Activated CD8-positive, alpha-beta memory T cell treated with anti-CD3 and anti-CD28 coated beads, Interleukin-2, amount 50 U/mL, for 48 hours (primary cell): ENCODE measurements at places on chromosomes 1 and 21.
A peak's percentile ranks its signal among the peaks of the same experiment; 100 is the strongest.

- peak; percentile 66 for DNase-seq
These were observed 701 bp upstream of the MUTYH start for GRCh38 chr1:45340816-45341466.

DNA sequence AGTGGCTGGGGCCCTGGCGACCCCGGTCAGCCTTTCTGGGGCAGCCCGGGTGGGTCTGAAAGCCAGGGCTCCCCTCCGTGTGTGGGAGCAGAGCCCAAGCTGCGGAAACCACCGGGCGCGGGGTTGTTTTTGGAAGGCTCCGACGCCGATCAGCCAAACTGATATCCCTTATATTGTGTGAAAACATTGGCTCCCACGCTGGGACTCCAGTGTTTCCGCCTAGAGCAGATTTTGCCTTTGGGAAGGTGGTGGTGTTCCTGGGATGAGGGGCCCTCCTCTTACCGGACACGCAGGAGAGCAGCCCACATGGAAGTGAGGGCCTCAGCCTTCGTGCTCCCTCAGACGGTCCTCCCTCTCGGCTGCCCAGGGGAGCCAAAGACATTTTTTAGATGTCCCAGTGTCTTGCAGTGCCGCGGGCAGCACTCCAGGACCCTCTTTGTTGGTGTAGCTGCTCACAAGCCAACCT is 54.3 kb downstream of the NGF start:
- no peak for DNase-seq

DNA sequence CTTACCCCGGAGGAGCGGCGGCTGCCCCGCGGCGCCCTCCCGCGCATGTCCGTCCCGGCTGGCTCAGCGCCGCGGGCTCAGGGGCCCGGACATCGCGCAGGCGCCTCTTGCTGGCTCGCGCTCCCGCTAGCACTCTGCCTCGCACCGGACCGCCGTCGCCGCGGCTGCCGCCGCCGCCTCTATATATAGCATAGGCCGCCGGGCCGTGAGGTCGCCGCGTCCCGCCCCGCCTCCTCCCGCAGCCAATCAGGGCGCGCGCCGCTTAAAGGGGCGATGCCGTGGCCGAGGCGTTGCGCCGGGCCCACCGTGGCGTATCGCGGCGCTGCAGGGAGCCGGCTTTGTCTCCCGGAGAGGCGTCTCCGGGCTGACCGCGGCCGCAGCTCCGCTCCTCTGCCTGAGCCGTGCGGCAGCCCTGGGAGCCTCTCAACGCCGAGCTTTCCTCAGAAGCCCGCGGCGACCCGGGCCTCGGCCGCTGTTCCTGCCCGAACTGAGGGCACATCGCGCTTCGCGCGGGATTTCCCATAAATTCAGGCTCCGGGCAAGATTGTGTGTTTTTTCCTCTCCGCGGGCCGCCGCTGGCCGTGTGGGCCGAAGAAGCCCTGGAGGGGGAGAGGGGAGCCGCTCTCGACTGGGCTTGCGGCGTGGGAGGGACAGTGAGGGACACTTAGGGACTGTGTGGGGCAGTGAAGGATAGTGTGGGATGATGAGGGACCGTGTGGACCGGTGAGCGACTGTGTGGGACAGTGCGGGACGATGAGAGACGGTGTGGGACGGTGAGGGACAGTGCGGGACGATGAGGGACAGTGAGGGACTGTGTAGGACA is at the start of gene ERRFI1:
Gene ERRFI1 (minus strand): TSS at position 157 of the 823 bp plus-strand sequence. CDS start 10,690 bp downstream, outside the sequence.
- peak; percentile 94 for DNase-seq

DNA sequence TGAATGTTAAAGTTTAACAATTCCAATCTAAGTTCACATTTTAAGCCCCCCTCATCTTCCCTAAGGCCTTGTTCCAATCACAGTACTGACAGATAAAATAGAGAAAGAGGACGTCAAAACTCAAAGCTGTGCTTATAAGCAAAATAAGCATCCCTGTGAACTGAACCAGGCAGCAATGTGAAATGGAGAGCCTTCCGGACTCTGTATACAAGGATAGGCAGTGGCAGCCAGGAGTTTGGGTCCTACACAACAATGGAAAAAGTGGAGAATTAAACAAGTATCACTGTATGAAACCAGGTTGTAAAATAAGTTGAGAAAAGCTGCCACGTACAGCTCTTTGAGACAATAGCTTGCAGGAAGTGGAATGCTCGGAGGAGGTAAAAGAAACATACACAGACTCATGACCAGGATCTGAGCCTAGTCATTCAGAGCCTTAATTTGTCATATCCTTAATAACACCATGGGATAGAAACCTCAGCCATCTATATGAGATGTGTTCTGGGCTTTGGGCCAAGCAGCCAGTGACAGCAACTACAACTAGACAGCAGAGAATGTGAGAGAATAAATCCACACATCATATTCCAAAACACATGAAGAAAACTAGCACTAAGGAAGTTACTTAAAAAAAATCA is 55.2 kb upstream of the PALMD start:
- no peak for DNase-seq

DNA sequence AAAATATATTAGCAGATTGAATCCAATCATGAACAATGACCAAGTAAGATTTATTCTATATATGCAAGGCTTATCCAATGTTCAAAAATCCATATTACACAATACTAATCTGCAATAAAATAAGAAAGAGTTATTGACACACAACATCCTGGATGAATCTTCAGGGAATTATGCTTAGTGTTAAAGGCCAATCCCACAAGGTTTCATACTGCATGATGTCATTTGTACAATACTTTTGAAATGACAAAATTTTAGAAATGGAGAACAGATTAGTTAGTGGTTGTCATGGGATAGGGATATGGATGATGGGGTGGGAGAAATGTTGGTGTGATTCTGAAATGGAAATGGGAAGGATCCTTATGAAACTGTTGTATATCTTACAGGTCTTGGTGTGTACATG is 425.7 kb downstream of the SIPA1L2 start:
- DNase-seq, result no peak

DNA sequence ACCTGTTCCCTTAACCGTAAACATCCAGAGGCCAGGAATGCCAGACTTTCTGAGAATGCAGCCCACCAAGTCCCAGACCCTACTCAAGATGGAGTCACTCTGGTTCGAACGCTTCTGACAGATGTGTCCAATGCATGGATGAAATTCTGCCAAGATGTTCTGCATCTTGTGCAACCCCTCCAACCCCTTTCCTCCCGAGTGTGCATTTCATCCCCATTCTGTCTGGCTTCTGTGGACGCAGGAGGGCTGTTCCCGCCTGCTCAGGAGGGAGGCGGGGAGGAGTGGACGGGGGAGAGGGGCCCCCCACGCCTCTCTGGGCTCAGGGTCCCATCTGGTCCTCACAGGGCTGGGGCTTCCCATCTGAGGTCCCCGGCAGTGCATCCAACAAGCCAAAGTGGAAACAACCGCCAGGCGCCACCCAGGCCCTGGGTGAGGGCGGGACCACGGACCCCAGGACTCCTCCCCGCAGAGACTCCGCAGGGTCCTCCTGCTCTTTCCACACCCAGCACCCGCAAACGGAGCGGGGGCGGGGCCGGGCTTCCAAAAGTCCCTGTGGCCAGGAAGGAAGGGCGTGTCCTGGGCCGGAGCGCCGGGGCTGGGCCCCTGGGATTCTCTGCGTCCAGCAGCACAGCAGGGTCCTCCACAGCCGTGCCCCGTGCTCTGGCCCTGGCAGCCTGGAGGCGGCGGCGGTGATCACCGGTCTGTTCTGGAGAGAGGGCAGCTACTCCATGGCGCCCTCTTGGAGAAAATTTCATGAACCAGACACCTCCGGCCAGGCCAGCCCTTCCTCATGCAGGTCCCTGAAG is 27.8 kb upstream of the SUMO3 start:
- DNase-seq, result peak; percentile 83

GRCh38 chr1:115067161-115067859 is 22.0 kb downstream of the TSPAN2 start:
- no peak for DNase-seq

- no peak for DNase-seq
These were observed 296.3 kb downstream of the NFIA start for GRCh38 chr1:61378494-61379180.

GRCh38 chr1:110982320-110982719 is 18.6 kb upstream of the LRIF1 start:
- DNase-seq, result no peak

DNA sequence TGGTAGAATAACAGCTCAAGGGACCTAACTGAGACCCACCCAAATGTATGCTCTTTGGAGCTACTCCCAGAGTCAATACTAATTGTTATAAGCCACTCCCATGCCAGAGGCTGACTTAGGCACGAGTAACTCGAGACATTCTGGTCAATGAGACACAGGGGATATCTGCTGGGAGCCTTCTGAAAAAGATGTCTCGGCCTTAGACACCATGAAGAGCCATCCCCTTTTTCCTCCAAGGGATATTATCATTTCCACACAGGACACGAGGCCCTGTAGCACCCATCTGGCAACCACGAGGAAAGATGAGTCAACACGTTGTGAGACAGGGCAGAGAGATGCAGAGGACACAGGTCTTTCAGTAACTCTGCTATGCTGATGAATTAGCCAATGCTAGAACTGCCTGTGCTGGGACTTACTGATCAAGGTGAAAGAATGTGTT is 30.7 kb downstream of the ITPKB start:
- no peak for DNase-seq

DNA sequence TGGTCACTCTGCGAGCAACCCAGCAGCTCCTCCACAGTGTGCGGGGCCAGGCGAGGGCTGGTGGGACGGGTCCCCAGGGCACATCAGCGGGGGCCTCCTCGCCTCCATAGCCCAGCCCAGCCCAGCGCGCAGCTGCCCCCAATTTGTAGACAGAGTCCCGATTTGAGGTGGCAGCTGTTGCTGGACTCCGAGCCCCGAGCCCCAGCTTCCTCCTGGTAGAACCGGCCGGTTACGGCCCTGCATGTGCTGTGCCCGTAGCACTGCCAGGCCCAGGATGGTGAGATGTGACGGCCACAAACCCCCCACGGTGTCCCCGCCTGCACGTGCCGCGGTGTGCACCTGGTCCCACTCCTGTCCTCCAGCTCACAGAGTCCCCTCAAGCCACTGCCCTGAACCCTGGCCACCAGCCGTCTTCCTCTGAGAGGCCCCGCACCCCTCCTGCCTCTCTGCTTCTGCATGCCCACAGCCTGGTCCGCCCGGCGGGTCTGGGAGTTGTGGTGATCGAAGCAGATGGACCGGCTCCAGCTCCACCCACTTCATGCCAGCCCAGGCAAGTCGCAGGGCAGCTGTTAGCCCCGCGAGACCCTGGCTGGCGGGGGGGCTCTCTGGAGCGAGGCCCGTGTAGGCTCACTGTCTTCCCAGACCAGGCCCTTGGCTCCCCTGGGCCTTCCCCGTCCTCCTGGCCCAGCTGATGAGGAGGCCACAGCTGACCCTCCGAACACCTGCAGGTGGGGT is 55.5 kb downstream of the MORN1 start:
- DNase-seq, result no peak

- no peak for DNase-seq
These were observed 56.3 kb downstream of the HTR6 start for GRCh38 chr1:19720973-19721372.

GRCh38 chr1:61641578-61642336 is 83.2 kb downstream of the TM2D1 start:
- peak; percentile 81 for DNase-seq

- no peak for DNase-seq
These were observed 26.1 kb downstream of the PROK1 start for GRCh38 chr1:110477041-110477440.

- no peak for DNase-seq
These were observed 774 bp upstream of the ABL2 start for GRCh38 chr1:179230251-179230650.

- DNase-seq, result no peak
These were observed 43.3 kb downstream of the BCAR3 start for GRCh38 chr1:93638307-93638847.

GRCh38 chr1:24751833-24752232 is 6.6 kb downstream of the CLIC4 start:
- no peak for DNase-seq

GRCh38 chr1:201739492-201740085 is 89.4 kb upstream of the IPO9 start:
- DNase-seq, result peak; percentile 80

GRCh38 chr1:159184201-159184600 is 12.8 kb downstream of the CADM3 start:
- DNase-seq, result no peak

GRCh38 chr1:229408458-229409037 is 25.3 kb downstream of the ACTA1 start:
- DNase-seq, result no peak

- no peak for DNase-seq
These were observed 44.2 kb downstream of the PRDM16 start for GRCh38 chr1:3113047-3113740.
